ENCODE measurements at places on chromosomes 7 and 10. TPM values are rescaled to one million over a fixed set of nuclear protein-coding genes. Genes with fewer than 3 reads are reported as not detected.

DNA sequence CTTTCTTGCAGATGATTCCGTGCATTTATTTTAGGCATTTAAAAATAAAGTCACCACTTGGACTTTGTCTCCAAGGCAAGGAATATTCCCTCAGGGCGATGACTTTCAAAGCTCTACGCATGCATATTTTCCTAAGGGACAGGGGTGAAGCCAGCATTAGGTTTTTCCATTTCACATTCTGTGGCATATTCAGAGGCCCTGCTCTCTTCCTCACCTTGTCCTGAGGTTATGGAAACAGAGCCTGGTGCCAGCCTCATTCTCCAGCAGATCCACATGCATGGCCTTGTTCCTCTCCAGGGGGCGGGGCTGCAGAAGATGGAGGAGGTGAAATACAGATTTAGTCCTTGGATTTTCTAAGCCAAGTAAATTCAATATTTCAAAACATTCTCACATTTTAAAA is 11.6 kb upstream of the LYZL1 start:
- H3K4me3 ChIP-seq = no peak overlapping the region
- no peaks in the 10 kb centered on the region for H3K36me3 ChIP-seq
- H3K27ac ChIP-seq = no peak overlapping the region
- no peaks in the 10 kb centered on the region for H3K4me1 ChIP-seq
- H3K27me3 ChIP-seq = no peaks in the 10 kb centered on the region

- H3K4me1 ChIP-seq = no peaks in the 10 kb centered on the region
- H3K27me3 ChIP-seq = no peaks in the 10 kb centered on the region
- H3K27ac ChIP-seq = no peak overlapping the region
- no peaks in the 10 kb centered on the region for H3K36me3 ChIP-seq
- DNase-seq = no peak
Measured at GRCh38 chr7:33459340-33459751, 330.0 kb downstream of the BBS9 start.

GRCh38 chr7:129012641-129013040 is 42.3 kb downstream of the TNPO3 start:
- H3K36me3 ChIP-seq = no peaks in the 10 kb centered on the region
- H3K27me3 ChIP-seq = no peaks in the 10 kb centered on the region
- H3K4me1 ChIP-seq = no peaks in the 10 kb centered on the region
- H3K27ac ChIP-seq = no peak overlapping the region
- no peak for DNase-seq

Gene PCDH15
- total RNA-seq = 0.09 TPM

Gene PKD2L1
- total RNA-seq = 1.1 TPM

Gene BMS1
- 13.4 TPM for total RNA-seq
